ENCODE measurements at places on chromosomes 6 and 20. TPM values are rescaled to one million over a fixed set of nuclear protein-coding genes. Genes with fewer than 3 reads are reported as not detected.

HCK gene
- not detected for polyA plus RNA-seq

PSMA7 gene
- polyA plus RNA-seq, result 368 TPM

FAM83B gene
- polyA plus RNA-seq, result 0.05 TPM

TRIM31 gene
- not detected for polyA plus RNA-seq

SLC22A23 gene
- 0.12 TPM for polyA plus RNA-seq

WFDC12 gene
- not detected for polyA plus RNA-seq

SSTR4 gene
- not detected for polyA plus RNA-seq

ISM1 gene
- polyA plus RNA-seq, result not detected

LRRC1 gene
- polyA plus RNA-seq, result 11.5 TPM

HRH3 gene
- polyA plus RNA-seq, result not detected

PRR18 gene
- not detected for polyA plus RNA-seq

ZNF311 gene
- polyA plus RNA-seq, result 0.63 TPM

HSPA12B gene
- polyA plus RNA-seq, result 0.09 TPM

OR2J3 gene
- not detected for polyA plus RNA-seq

GRCh38 chr6:159913862-159914564, 23.2 kb downstream of the MAS1 start:
- no peak for DNase-seq

DNA sequence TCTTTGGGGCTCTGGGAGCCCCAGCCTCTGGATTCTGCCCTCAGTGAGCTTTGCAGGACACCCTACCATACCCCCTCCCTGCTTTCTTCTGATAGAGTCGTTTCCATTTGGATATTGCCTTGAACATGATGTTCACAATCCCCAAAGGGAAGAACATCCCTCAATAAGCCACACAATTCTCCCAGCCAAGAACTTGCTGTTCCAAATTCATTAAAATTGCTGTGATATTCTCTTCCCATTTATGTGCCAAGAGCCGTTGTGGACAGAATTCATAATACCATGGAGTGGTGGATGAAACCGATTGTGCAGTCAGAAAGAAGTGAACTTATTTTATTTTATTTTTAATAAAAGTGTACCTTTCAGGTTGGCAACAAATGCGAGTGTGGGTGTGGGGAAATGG, 95.8 kb downstream of the DHX35 start:
- no peak for DNase-seq

GRCh38 chr6:36526066-36526465, 21.2 kb downstream of the STK38 start:
- DNase-seq, result no peak

GRCh38 chr20:62609279-62609720, 33.0 kb upstream of the SLCO4A1 start:
- no peak for DNase-seq

- DNase-seq, result no peak
These were observed 21.8 kb downstream of the ITPR3 start for GRCh38 chr6:33642897-33643296.

- no peak for DNase-seq
These were observed 172.3 kb downstream of the EPM2A start for GRCh38 chr6:145562771-145563615.

GRCh38 chr20:63531686-63532448, 5.3 kb downstream of the PTK6 start:
- no peak for DNase-seq

- DNase-seq, result no peak
These were observed 26.6 kb upstream of the EDN3 start for GRCh38 chr20:59273739-59274357.

- no peak for DNase-seq
These were observed 25.8 kb downstream of the NKAIN2 start for GRCh38 chr6:123829302-123829953.

- no peak for DNase-seq
These were observed 533.6 kb downstream of the PTPRT start for GRCh38 chr20:42656130-42656529.

DNA sequence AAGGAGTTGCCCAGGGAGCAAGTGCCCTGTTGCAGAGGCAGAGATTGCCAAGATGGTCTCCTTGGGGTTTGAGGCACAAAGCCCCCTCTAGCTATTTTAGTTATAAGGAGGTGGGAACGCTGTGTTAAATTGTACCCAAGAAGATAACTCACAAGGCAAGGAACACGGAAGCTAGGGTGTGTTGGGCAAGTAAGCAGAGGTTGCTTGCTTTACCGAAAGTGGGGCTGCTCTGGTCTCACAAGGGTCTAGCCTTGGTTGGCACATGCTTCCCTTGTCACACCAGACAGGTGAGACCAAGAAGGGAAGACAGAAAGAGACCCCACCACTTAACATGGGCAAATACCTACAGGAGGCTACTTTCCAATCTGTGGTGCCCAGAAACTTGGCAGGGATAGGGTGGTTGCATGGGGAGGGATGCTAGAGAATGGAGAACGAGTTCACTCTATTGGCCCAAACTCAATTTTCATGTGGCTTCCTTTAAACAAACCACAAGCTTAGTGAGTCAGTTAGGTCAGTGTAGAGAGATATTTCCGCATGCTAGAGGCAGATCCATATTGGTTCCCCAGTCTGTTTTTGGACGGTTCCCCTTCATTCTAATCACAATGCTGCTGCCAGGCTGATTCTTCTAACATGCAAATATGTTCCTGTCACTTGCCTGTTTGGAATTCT, 42.4 kb downstream of the PLAGL1 start:
- no peak for DNase-seq

DNA sequence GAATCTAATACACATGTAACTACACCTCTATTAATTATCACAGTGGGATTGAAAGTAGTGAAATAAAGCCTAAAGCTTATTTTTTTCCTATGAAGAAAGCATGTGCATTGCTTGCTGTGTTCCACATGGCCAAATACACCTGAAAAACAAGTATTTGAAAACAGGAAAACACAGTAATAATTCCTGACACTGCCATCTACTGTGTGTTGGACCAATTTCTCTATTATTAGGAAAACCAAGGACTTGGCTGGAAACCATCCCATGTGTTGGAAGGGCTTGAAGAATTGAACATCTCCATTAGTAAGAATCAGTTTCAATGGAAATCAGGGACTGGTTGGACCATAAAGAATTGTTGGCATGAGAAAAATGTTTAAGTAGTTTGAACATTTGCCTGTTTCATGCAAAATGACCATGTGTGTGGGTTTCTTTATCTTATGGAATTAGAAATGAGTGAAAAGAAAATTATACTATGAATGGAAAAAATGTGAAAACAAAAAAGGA, 124.1 kb downstream of the PHF3 start:
- no peak for DNase-seq

DNA sequence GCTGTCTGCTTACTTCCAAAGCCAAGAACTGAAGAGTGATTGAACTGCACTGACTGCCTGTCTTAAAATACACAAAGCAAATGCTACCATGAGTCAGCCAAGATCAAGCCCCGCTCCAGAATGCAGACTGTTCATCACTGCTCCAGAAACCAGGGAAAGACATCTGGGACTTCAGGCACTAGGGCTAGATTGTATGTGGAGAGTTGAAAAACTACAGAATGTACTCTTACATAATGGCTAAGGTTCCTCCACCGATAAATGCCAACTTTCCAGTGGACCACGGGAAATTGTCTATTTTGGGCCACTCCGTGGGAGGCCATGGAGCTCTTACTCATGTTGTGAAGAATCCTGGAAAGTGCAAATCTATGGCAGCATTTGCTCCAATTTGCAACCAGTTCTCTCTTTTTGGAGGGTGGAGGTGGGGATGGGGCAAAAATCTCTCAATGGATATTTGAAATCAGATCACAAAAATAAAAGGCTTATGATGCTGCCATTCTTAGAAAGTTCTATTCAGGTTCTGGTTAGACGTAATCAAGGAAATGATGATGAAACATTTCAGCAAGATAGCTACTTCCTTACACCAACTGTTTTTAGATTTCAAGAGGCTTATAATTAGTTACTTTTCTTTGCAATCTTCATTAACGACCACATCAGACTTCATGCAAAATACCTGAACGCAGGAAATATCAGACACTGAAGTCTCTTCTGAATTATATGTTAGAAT, 11.8 kb upstream of the CAP2 start:
- peak; percentile 71 for DNase-seq

- no peak for DNase-seq
These were observed 299.1 kb downstream of the FOXC1 start for GRCh38 chr6:1908784-1909183.

- DNase-seq, result no peak
These were observed 69.7 kb upstream of the TBC1D7 start for GRCh38 chr6:13398069-13398381.

- no peak for DNase-seq
These were observed 14.4 kb downstream of the PFDN4 start for GRCh38 chr20:54221996-54222890.

DNA sequence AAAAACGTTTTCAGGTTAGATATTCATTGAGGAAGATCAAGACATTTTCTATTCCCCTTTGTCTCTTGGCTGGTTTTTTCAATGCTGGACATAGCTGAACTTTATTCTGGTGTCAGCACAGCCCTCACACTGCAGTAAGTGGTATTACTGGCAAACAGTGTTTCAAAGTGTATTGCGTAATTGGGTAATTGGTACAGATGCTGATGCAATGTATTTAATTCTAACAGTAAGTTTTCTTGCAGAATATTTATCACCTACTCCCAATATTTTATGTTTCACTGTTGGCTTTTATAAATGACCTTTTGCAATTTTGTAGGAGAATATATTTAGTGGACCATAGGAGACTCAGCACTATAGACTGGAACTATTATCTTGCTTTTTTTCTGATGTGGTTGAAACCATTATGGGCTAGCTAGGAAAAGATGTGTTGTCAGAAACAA, 287.6 kb upstream of the SOX4 start:
- no peak for DNase-seq

DNA sequence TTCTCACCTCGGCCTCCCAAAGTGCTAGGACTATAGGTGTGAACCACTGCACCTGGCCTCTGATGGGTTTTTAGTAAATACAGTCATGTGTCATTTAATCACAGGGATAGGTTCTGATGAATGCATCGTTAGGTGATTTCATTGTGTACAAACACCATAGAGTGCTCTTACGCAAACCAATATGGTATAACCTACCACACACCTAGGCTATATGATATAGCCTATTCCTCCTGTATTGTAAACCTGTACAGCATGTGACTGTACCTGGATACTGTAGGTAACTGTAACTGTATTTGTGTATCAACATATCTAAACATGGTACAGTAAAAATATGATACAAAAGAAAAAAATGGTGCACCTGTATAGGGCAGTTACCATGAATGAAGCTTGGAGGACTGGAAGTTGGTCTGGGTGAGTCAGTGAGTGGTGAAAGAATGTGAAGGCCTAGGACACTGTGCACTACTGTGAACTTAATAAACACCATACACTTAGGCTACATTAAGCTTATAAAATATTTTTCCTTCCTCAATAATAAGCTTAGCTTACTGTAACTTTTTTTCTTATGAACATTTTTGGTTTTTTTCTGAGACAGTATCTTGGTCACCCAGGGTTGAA, 10.0 kb downstream of the BICRAL start:
- no peak for DNase-seq

Measured in AG04450 (cell line).